Fibroblast of the aortic adventitia (primary cell): ENCODE measurements at places on chromosomes 12 and 14. TPM values are rescaled to one million over a fixed set of nuclear protein-coding genes. Genes with fewer than 3 reads are reported as not detected.
A peak's percentile ranks its signal among the peaks of the same experiment; 100 is the strongest.

The LPAR5 gene
- not detected in 2 replicates for total RNA-seq

DNA sequence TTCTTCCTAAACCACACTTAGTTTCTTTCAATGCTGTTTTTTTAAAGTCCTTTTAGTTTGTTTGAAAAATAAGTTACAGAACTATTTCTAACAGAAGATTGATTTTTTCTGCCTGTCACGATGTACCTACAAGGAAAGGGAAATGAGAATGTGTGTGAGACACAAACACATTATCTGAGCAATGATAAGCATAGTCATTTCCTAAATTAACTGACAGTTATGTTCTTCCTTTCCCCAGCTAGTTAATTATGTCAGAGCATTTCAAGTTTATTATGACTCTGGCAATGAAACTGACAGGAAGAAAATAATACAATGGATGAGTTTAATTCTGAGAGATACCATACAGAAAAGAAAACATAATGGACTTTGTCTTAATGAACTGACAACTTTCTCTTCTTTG, 21.3 kb upstream of the LDHB start:
- no peak for DNase-seq

DNA sequence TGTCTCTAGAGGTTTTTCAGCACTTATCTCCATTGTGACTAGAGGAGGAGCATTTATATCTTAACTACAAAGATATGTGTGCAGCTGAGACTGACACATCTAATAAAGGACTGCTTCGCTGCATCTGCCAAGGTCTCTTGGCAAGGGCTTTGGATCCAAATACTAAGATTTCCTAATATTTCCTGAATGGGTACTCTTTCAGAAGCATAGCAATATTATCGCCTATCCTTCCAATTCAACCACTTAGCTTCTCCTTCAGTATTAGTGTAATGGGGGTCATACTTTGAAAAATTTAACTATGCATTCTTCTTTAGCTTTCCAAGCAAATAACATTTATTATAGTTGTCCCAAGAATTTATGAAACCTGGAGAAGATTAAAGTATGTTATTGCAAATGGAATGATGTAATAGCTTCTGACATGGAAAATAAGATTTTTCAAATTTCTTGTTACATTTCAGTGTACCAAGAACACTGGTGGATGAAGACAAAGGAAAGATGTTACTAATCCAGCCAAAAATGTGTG, 243.0 kb upstream of the PDE3A start:
- peak; percentile 62 for DNase-seq

The CNTN1 gene
- 0.27 and 0.33 TPM in 2 replicates for total RNA-seq

GRCh38 chr12:52636592-52637258, 15.3 kb downstream of the KRT2 start:
- DNase-seq, result peak; percentile 2

DNA sequence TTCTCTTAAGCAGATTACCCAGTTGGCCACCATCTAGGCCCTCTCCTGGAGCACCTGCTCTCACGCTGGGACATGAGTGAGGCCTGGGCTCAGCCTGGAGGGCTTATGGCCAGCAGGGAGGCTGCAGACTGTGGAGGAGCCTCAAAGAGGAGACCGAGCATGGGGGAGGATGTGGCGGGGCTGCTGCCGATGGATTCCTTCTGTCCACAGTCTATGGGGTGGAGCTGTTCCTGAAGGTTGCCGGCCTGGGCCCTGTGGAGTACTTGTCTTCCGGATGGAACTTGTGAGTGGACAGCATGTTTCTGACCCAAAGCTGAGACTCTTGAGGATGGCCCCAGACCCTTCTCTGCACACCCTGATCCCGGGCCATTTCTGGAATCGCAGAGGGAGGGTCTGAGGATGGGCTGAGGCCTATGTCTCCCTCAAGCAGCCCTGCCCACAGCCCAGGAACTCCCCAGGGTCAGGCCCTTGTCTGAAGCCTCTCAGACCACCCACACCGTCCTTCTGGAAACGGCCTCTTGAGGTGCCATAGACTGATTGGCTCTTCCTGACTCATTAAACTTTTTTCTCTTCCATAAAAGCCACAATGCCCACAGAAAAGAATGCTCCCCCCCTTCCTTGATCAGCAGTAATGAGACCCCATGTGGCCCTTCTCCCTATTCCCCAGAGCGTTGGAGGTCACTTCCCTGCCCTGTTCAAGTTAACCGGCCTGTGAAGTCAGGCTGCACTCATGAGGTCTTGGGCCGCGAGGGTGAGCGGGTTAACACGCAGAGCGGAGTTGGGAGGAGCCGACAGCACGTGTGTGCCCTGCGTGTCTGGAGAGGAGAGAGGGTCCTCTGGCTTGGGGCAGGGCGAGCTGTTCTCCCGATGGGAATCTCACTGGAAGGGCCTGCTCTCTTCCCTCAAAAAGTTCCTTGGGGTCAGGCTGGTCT, 49.0 kb downstream of the SLC8B1 start:
- DNase-seq, result no peak

The REC8 gene
- 1.9 and 4.2 TPM in 2 replicates for total RNA-seq

GRCh38 chr12:58731096-58731495, 189.2 kb downstream of the LRIG3 start:
- no peak for DNase-seq

The TAS2R30 gene
- 6.9 and 16.4 TPM in 2 replicates for total RNA-seq

GRCh38 chr12:132458441-132458840, 31.5 kb upstream of the FBRSL1 start:
- no peak for DNase-seq

- no peak for DNase-seq
Observed at GRCh38 chr12:105928436-105928835, 210.3 kb downstream of the NUAK1 start.

GRCh38 chr12:9991876-9992275, 7.0 kb downstream of the CLEC1B start:
- DNase-seq, result no peak

The DHRS1 gene
- total RNA-seq, result 8.7 and 20.7 TPM in 2 replicates

The PRKCH gene
- 4.2 and 17.0 TPM in 2 replicates for total RNA-seq

The GLT8D2 gene
- total RNA-seq, result 46.0 and 55.3 TPM in 2 replicates

The PTCSC3 gene
- not detected in 2 replicates for total RNA-seq
